ENCODE measurements at places on chromosomes 1 and 21. TPM values are rescaled to one million over a fixed set of nuclear protein-coding genes. Genes with fewer than 3 reads are reported as not detected.

DNA sequence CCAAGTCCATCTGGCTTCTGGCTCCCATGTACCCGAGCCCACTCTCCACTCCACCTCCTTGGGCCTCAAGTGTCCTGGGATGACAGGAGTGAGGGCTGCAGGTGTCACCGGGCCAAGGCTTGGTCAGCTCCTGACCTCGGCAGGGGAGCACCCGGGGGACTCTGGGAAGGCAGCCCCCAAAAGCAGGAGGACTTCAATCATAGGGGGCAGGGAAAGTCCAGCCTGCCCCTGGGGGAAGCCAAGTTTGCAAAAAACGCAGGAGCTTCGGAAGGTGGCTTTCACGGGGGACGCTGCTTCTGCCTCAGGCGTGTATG, 56.8 kb downstream of the KCNAB2 start:
- no peak for DNase-seq

GRCh38 chr1:19418503-19418971, 66.8 kb downstream of the CAPZB start:
- DNase-seq: peak; percentile 77

DNA sequence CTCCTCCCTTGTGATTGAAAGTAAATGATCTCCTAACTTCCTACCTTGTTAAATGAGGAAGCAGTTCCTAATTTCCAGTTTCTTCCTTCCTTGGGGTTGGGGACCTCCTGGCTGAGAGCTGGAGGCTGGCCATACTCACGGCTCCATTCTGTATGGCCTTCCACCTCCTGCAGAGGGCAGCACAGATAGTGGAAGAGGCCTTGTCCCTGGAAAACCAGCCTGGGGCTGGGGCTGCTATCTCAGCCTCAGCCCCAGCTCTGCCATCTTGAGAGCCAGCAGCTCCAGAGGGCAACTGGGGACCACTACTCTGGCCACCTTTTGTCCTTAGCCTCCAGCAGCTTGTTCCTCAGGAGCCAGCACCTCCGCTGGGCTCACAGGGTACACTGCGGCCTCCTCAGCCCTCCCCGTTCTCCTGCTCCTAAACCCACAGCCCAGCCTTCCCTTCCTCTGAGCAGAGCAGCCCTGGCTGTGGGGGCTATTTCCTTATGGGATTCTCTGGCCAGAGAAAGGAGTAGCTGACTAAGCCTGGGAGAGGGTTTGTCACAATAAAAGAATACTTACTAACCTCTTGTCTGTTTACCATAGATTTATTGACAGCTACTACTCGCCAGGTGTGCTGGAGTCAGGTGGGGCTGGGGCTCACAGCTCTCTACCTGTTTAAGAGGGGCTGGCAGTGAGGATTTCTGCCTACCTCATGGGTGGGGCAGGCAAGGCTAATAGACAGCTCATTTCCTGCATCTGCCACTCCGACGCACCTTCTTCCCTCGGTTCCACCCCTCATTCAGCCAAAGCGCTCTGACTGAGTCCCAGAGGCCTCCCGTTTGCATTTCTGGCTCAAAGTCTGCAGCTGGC, 6.3 kb downstream of the TMEM234 start:
- DNase-seq: peak; percentile 85

- DNase-seq: no peak
These were observed 21.7 kb upstream of the C1orf174 start for GRCh38 chr1:3921765-3922164.

RIPPLY3 gene
- not detected for total RNA-seq
